ENCODE measurements at places on chromosomes 7 and 10. TPM values are rescaled to one million over a fixed set of nuclear protein-coding genes. Genes with fewer than 3 reads are reported as not detected.

Gene PRSS37
- not detected for total RNA-seq

Gene BNIP3
- total RNA-seq, result 82.2 TPM

Gene NAT16
- not detected for total RNA-seq

Gene AGMO
- not detected for total RNA-seq

Gene FKBP6
- total RNA-seq, result not detected

Gene SVOPL
- not detected for total RNA-seq

Gene IFIT1B
- not detected for total RNA-seq

Gene ASIC3
- 2.8 TPM for total RNA-seq

Gene ZFYVE27
- total RNA-seq, result 59.6 TPM

Gene ACSM6
- not detected for total RNA-seq

Gene GCK
- total RNA-seq, result not detected

Gene SEC31B
- 22.7 TPM for total RNA-seq

Gene TACR2
- not detected for total RNA-seq

Gene ANKRD30A
- not detected for total RNA-seq

Gene MLXIPL
- not detected for total RNA-seq

Gene TSPAN12
- total RNA-seq, result not detected

Gene PHYHIPL
- not detected for total RNA-seq

Gene MYO1G
- 518 TPM for total RNA-seq

Gene NYAP1
- not detected for total RNA-seq

Gene LRRC61
- 16.1 TPM for total RNA-seq

Gene AS3MT
- total RNA-seq, result 0.43 TPM

Gene CRHR2
- not detected for total RNA-seq

Gene DNAH11
- 0.45 TPM for total RNA-seq

Gene CBX3
- total RNA-seq, result 218 TPM

Gene SPDYE8
- not detected for total RNA-seq

Gene CALCR
- total RNA-seq, result not detected

Gene FLNC
- not detected for total RNA-seq

Gene ABCC2
- 3.4 TPM for total RNA-seq

Gene SUN3
- total RNA-seq, result not detected

Gene UNCX
- total RNA-seq, result not detected

Gene EVX1
- total RNA-seq, result not detected

Gene ATOH7
- total RNA-seq, result not detected

Gene CUBN
- total RNA-seq, result 1.1 TPM

Gene CNOT4
- 32.9 TPM for total RNA-seq

Gene NEUROG3
- not detected for total RNA-seq

Gene SYNPO2L
- total RNA-seq, result not detected

Gene PAX4
- not detected for total RNA-seq

Gene SLC39A12
- not detected for total RNA-seq

Gene SPDYE16
- total RNA-seq, result 0.76 TPM

Gene ZP3
- total RNA-seq, result 0.39 TPM

All from natural killer cell treated with Interleukin-12 subunit alpha and Interleukin-12 subunit beta and Interleukin-15 and Interleukin-18, amount 100 ng/mL, for 72 hours (primary cell).